ENCODE measurements at places on chromosomes 13 and 19.

DNA sequence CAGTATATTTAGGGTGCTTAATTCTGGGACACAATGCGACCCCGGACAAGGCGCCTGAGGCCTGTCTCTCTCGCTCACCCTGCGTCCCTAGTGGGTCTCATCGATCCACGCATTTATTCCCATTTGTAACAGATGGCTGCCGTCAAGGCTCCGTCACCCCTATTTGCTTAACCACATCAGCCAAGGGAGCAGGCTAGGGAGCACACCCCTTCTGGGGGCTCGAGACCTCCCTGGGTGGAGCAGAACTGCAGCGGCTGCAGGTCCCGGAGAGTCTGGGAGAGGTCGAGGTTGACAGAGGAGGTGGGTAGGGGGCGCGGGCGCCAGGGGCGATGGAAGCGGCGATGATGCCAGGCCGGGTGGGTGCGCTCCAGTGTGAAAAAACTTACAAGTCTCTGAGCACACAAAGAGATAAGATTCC, 507 bp downstream of the ALG5 start:
- peak; percentile 13 for DNase-seq

DNA sequence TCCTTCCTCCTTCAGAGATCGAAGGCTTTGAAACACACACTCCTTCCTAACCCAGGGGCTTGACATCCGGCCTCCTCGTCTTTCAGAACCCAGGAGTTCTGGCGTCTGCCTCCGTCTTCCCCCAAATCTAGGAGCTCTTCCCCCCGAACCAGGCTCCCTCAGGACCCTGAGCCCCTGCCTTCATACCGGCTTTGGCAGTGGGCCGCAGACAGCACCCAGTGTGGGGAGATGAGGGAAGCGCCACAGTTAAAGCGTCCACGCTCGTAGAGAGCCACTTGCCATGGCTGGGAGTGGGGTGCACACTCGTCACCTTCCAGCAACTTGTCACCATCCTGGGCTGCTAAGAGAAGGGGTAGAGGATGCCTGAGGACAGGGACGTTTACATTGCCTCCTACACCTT, 3.9 kb upstream of the KLK1 start:
- no peak for DNase-seq

- peak; percentile 51 for DNase-seq
Observed at GRCh38 chr19:8641908-8642547, 11.6 kb downstream of the NFILZ start.

DNA sequence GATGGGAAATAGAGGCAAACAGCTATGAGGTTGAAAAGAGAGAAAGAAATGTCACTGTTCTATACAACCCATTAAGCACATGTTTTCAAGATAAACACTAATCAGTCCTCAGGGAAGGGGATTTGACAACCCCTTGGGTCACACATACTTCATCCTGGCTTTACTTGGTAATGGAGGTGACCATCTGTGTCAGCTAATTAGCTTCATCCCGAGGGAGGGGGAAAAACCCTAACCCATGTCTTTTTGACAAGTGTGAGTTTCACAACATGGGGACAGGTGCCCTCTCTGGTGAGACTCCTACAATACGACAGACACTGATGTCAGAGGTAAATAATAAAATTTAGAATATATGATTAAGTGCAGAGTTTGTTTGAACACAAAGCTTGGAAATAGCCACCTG, 43.1 kb downstream of the ZNF611 start:
- DNase-seq: peak; percentile 3

GRCh38 chr13:112891477-112892401, 77.3 kb upstream of the MCF2L start:
- no peak for DNase-seq

- no peak for DNase-seq
Observed at GRCh38 chr19:44608391-44608821, 5.0 kb upstream of the IGSF23 start.

DNA sequence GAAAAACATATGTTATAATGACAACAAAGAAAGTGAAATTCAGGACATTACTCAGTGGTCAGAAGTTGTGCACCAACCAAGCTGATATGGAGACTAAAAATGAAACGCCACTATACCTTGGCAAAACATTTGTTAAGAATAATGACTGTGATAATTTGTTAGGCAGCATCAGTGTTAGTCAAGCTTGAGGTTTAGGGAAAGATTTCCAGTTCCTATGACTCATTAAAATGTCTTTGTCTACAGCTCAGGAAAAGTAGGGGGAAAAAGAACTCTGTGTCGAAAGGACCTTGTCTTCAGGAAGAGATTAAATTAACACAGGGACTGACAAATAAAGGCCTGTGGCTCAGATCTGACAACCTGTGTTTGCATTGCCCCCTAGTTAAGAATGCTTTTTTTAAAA, 764.1 kb upstream of the SLITRK6 start:
- DNase-seq: no peak

DNA sequence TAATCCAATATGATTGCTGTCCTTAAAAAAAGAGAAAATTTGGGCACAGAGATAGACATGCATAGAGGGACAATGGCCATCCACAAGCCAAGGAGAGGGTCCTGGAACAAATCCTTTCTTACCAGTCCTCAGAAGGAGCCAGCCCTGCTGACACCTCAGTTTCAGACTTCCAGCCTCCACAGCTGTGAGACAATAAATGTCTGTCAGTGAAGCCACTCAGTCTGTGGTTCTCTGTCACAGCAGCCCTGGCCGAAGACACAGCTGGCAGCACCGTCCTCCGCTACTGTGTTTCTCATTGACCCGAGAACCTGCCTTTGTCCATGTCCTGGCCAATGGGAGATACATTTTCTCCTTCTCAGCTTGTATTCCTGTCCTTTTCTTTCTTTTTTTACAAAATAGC, 207.9 kb downstream of the TM9SF2 start:
- no peak for DNase-seq

DNA sequence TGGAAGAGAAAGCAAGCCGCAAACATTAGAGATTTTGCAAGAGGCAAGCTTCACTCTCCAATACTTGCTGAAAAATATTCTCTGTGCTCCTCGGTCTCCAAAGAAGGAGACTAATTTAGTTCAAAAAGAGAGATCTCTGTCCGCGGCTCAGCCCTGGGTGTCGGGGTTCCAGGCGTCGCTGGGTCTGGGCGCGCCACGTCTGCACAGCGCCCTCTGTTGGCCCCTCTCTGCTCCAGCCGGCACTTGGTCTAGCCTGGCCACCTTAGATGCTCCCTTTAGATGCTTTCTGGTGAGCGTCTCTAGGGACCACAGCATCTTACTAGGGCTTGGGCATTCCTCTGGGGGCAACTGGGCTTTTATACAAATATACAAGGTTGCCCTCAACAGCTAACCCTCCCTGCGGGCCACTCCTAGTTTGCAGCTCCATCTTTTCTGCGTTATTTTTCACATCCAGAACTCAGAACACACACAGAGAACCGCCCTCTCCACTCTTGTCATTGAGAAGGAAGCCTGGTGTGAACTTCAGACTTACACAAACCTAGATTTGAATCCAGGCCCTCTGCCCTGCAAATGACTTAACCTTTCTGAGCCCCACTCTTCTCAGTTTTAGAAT, 78.3 kb downstream of the CYSLTR2 start:
- DNase-seq: peak; percentile 42

DNA sequence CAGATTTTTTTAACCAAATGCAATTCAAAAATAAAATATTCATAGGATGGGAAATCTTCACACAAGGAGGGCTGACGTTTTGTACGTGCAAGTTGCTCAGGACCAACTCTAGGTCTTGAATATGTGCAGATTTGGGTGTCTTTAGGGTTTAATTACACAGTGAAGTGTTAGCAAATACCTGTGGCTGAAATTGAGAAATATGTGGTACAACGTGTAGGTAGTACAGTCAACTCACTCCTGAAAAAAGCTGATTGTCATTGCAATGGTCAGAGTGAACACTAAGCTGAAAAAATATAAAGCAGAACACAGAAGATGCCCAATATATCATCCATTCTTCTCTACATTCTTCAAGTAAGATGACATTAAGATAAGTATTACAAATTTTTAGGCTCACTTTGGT, 314.3 kb downstream of the SLITRK1 start:
- DNase-seq: no peak

DNA sequence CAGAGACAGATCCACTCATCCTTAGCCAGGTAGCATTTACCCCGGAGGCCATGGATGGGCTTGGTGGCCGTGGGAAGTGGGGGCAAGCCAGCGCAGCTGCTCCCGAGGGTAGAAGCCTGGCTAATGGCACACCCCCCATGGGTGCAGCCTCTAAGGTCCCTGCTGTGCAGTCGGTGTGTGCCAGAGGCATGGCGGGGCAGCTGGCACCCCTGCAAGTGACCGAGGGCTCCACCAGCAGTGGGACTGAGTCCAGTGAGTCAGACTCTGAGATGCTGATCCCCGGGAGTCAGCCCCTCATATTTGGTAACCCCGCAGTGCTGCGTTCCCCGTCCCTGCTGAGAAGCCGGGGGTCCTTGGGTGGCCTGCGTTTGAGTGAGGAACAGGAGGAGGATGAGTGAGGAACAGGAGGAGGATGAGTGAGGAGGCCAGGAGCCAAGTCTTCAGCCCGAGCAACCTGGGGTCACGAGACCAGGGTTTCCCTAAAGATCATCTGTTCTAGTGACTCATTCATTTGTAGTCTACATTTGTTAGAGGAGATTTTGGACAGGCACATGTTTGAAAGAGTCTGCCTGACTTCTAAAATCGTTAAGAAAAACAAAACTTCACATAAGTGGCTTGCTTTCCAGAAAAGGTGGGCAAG, 180.7 kb downstream of the STK24 start:
- no peak for DNase-seq

DNA sequence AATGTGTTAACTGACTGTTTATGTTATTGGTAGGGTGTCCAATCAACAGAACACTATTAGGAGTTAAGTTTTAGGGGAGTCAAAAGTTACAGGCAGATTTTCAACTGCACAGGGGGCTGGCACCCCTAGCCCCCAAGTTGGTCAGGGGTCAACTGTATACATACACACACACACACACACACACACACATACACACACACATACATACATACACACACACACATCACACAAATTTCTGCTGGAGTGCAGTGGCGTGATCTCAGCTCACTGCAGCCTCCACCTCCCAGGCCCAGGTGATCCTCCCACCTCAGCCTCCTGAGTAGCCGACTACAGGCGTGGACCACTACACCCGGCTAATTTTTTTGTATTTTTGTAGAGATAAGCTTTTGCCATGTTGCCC, 10.2 kb downstream of the LRRC4B start:
- no peak for DNase-seq

GRCh38 chr13:34862311-34862710, 79.8 kb upstream of the NBEA start:
- DNase-seq: no peak

- peak; percentile 33 for DNase-seq
Observed at GRCh38 chr19:37977992-37978391, 71.0 kb downstream of the SIPA1L3 start.

DNA sequence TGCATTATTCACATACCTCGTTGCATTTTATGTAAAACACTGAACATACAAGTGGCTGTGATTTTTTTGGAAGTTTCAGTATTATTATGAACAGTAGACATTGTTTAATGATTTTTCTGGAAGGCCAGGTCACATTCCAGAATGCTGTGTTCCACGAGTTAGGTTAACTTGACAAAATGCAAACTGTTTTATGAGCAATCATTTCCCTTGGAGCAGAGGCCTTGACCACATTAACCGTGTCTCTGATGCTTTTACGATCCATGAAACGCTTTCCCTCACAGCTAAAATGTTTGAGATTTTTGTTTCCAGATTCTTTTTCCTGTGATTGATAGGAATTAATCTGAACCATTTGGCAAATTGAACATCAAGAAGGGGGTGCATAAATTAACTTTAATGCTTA, 57.8 kb downstream of the MBNL2 start:
- DNase-seq: no peak

- no peak for DNase-seq
Observed at GRCh38 chr19:47389150-47389556, 30.2 kb downstream of the MEIS3 start.

All from germinal center (tissue), 1 donor.